ENCODE measurements at places on chromosomes 4 and X.

DNA sequence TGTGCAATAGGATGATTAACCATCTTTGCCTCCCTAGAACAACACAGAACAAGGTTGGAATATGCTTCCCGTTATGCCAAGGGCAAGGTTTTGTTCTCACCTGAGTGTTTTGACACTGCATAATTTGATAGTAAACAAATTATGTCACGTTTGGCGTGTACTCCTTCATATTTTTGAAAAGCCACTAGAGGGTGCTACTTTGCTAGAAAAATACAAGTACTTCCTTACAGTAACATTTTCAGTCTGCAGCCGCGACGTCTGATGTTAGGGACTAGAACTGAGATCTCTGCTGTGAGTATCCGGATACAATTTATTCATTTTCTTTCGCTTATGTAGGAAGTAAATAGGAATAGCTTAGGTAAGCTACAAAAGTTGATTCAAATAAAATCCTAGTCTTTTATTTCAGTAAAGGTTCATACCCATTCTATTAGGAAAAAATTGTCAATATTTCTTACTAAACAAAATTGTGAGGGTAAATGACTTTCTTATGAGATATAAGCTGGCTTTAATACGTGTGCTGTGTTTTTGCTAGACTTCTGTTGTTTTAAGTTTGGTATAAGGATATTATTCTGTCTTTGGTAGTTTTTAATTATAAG, 181.1 kb upstream of the WDFY3 start:
- H3K27ac ChIP-seq, result no peak overlapping the region
- DNase-seq, result no peak
- H3K4me1 ChIP-seq, result no peaks in the 10 kb centered on the region
- H3K4me3 ChIP-seq, result no peak overlapping the region
- no peaks in the 10 kb centered on the region for H3K36me3 ChIP-seq
- no peaks in the 10 kb centered on the region for H3K27me3 ChIP-seq

DNA sequence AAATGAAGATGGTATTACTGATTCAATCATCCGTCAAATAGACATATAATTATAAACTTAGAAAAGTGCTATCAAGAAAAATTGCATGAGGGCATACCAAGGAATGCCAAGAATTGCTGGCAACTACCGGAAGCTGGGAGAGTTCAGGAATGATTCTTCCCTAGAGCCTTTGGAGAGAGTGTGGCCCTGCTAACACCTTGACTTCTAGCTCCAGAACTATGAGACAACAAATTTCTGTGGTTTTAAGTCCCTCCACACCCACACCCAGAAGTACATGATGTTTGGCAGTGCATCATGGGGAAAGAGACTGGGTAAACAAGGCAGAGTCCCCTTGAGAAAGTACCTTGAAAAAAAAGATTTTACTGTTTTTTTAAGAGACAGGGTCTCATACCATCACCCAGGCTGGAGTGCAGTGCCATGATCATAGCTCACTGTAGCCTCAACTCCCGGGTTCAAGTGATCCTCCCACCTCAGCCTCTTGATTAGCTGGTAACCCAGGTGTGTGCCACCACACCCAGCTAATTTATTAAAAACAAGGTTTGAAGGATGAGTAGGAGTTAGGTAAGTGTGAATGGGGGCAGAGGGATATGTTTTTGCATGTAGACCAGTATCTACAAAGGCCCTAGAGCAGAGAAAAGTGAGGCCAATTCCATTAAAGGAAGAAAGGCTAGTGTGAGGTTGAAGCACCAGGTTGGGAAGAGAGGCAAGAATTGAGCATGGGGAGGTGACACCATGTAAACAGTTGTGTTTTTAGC, 53.1 kb downstream of the GSX2 start:
- DNase-seq, result no peak
- H3K27me3 ChIP-seq, result no peaks in the 10 kb centered on the region
- no peak overlapping the region for H3K4me3 ChIP-seq

GRCh38 chr4:115973768-115974167, 860.3 kb upstream of the NDST4 start:
- no peaks in the 10 kb centered on the region for H3K36me3 ChIP-seq
- no peak overlapping the region for H3K27ac ChIP-seq
- DNase-seq, result no peak

DNA sequence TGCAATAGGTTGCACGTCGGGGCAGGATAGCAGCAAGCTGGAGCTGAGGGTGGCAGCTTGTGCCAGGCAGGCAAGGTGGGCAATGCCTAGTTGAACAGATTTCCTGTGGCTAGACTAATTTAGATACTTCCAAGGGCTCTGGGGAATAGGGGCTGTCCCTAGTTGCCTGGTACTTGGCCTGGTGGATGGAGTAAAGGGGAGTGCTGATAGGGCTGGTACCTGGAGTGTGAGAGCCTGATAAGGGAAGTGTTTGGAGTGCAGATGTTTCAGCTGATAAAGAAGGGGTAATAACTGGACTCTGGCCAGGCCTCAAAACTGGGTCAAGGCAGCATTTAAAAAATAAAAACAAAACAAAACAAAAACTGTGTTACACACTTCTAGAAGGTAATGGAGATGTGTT, 665.5 kb downstream of the CCSER1 start:
- no peaks in the 10 kb centered on the region for H3K36me3 ChIP-seq
- no peak for DNase-seq
- no peak overlapping the region for H3K27ac ChIP-seq
- no peak overlapping the region for H3K4me3 ChIP-seq
- no peaks in the 10 kb centered on the region for H3K4me1 ChIP-seq
- no peaks in the 10 kb centered on the region for H3K27me3 ChIP-seq
